Hematopoietic multipotent progenitor cell treated with erythropoietin and hydrocortisone succinate and interleukin-3 and kit ligand, for 17 days (in vitro differentiated cells): ENCODE measurements at places on chromosomes 7 and 10.

DNA sequence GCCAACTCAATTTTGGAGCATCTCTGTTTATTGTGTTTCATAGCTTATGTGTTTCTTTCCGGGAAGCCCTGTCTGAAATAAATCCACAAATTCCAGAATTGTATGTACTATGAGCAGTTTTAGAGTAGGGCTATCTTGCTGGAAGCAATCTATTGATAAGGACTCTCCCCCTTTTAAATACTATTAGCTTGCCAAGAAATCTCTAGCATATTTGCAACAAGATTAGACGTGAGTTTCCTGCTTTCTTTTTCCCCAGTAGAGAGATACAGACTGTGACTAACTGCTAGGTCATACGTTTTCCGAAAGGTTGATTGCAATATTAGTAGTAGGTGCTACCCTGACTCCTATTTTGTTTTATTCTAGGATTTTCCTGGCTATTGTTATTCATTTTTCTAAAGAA, 277.0 kb downstream of the MALRD1 start:
- no peak for DNase-seq

DNA sequence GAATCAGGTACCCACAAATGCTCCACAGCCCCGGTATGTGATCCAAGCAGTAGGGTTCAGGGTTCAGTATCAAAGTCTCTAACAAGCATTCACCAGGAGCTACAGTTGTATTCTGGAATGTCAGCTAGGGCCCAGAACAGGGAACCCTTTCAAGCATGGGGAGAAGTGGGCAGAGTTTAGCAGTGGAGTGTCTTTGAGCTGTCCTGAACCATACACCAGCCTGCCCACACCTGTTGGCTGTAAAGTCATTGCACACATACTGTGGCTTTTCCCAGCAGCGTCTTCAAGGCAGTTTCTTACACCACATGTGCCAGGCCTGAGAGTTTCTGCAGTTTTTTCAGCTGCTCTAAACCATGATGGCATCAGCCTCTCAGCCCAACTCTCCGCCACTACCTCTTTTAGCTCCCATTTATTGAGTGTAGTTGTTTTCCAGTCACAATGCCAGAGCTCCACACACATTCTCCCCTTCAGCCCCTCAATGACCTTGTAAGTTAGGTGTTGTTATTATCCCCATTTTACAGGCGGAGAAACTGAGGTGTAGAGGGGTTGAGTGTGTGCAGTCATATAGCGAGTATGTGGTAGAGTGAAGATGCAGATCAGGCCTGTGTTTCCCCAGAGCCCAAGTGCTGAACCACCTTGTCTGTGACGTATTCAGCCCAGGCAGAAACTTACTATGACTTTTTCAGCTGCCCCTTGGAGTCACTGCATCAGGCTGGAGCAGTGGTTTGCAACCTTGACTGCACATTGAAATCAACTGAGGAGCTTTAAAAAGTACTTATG, 83.1 kb downstream of the CHN2 start:
- no peak for DNase-seq

DNA sequence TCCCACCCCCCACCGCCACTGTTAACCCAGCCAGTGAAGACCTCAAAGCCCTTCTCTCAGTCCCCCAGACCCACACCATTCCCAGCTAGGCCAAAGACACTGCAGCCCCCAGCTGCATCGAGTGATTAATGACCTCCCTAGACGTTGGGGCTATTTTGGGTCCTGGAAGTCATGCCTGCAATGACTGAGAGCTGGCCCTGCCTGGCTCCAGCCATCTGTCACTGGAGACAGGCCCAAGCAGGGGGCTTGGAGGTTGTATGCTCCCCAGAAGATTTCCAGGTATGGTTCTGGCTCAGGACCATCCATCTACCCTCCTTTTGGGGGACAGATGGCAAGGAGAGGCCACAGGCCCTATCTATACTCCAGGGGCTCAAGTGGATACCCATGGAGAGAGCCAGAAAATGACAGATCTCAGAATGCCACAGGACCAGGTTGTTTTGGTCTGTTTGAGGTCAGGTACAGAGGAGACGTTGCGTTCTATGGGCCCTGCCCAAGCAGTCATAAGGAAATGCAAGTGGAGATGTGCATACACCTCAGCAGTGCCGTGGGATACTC, 5.1 kb downstream of the KCNIP2 start:
- no peak for DNase-seq

DNA sequence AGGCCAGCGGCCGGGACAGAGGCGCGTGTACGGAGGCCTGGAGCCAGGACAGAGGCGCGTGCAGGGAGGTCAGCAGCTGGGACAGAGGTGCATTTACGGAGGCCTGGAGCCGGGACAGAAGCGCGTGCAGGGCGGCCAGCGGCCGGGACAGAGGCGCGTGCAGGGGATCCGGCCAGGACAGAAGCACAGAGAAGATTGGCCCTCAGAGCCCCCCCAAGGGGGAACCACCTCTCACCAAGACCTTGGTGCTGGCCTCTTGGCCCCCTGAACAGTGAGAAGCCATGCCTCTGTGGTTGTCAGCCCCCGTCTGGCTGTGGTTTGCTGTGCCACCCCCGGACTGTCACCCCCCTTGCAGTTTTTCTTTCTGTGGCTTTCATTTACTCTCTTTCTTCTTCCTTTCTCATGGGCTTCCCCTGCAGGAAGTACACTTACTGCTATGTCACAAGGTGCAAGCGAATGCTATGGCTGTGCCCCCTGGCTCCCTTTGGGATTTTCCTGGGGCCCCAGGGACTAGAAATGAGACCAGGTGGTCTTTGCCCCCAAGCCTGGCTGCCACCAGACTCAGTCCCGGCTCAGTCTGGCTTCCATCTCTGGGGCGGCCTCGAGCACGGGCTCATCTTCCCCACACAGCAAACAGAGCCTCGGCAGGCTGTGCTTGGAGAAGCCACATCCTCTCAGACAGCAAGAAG, 41.1 kb downstream of the INSIG1 start:
- no peak for DNase-seq

- DNase-seq: no peak
Observed at GRCh38 chr10:34464000-34464399, 351.1 kb downstream of the PARD3 start.
